Skin of body (tissue), 3 donors: ENCODE measurements at places on chromosomes 5 and 9. TPM values are rescaled to one million over a fixed set of nuclear protein-coding genes. Genes with fewer than 3 reads are reported as not detected.

Gene AK8
- total RNA-seq = 1.1 TPM

Gene AJM1
- total RNA-seq = 0.79 TPM

Gene MEF2C
- total RNA-seq = 125 TPM

Gene PCDHA1
- total RNA-seq = not detected

Gene POLR3G
- 2.4 TPM for total RNA-seq

Gene SH3RF2
- total RNA-seq = 9.8 TPM

Gene C1QTNF2
- 12.3 TPM for total RNA-seq

Gene ZNF366
- total RNA-seq = 1.1 TPM

Gene SRD5A1
- total RNA-seq = 6.0 TPM
